ENCODE measurements at places on chromosomes 12 and 14.

DNA sequence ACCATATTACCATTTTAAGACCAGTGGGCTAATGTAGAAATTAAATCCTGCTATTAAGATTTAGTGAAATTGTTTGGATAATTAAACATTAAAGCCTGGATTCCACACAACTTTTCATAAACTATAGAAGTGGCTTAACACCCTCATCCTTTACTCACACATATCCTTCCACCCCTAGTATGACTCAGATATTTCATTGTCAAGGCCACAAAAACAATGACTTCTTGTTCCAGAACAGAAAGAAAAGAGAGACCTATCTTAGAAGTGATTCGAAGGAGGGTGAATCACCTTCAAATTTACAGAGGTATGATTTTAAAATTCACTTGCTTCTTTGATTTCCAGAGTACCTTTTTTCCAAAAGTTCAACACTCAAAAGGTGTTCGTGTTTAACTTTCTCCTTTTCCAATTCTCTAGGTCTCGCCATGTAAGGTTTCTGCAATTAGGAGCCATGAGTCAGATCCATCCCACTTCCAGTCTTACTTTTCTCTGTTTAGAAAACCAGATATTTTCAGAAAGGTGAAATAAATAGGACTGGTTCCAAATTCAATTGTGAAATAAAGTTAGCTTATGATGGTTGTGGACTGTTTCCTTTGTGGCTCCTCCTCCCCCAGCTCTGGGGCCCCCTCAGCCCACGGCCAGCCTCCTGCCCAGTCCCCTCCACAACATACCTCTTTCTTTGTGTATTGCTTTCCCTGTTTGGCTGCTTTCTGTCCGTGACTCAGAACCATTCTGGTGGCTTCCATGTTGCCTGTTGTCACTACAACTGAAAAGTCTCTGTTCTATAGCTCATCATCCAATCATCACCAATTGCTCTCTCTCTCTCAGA, 24.6 kb upstream of the MGP start:
- DNase-seq, result no peak

DNA sequence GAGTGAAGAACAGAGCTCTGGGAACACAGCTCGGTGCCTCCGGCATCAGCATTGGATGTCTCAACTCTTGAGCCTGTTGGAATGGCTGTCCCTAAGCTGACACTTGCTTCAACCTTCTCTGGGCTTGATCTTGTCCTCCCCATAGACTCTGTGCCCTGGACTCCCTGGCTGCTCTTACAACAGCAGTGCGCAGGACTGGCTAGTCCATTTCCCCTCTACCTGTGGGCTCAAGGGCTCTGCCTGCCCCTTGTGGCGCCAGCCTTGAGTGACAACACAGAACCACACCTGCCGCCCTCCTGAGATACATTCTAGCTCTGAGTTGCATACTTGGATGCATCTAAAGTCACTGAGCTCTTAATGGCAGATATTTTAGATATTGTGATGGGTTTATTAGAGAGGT, 6.2 kb downstream of the CRADD start:
- no peak for DNase-seq

DNA sequence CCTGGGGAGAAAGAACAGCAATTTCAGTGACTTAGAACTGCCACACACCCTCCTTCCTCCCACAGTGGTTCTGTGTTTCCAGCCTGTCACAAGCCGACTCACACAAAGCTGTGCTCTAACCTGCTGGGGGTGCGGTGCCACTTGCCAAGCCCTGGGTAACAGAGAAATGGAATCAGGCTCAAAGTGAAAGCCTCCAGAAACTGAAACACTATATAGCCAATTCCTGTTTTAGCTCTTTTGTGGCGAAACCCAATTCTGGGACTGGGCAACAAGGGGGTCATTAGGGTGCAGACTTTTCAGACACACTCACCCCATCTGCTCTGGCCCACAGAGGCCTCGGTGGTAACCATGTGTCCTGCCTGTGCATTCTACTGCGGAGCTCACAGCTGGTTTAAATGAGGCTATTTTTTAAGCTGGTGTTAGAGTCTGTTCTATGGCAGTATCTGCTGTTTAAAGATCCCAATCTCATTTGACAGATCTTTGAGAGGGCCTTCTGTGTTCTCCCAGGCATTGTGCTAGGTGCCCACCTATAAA, 15.2 kb upstream of the ACTR6 start:
- DNase-seq, result no peak

DNA sequence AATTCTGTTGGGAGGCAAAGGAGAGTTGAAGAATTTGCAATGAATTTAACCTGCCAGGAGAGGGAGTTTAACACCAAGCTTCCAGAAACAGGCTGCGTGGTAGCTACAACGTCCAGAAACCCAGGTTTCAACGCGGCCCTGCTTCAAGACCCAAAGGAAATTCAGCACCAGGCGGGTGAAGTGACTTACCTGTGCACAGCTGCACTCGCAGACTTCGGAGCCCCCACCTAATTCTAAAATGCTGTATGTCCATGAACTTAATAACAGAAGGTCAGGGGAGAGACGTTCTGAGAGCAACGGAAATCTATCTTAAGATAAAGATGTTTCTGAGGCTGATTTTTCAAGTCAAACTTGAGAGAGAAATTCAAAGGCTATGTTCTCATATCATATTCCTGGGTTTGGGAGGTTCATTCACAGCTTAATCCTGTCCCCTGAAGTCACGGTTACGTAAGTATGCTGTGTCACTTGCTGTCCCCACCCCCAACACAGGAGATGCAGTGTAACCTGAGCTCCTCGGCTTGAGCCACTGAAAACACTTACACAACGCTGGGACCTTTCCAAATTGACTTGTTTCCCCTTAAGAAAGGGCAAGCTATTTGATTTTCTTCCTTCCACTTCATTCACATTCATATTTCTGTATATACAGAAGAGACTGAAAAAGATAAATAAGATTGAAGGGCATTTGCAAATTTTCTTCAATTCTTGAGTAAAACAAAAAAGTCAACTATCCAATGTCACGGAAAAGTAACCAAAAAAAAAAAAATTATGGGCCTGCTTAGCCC, 22.7 kb downstream of the CLIP1 start:
- no peak for DNase-seq

- no peak for DNase-seq
These were observed 1.9 kb downstream of the REM2 start for GRCh38 chr14:22884738-22885523.

DNA sequence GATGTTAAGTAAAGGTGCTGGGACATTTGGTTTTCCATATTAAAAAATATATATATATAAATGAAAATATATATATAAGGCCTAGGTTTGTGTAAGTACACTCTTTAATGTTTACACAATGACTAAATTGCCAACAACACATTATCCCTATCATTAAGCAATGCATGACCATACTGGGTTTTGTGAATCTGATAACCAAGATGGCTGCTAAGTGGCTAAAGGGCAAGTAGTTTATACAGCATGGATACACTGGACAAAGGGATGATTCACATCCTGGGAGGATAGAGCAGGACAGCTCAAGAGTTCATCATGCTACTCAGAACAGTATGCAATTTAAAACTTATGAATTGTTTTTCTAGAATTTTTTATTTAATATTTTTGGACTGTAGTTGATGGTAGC, 89.3 kb downstream of the FIGNL2 start:
- no peak for DNase-seq

DNA sequence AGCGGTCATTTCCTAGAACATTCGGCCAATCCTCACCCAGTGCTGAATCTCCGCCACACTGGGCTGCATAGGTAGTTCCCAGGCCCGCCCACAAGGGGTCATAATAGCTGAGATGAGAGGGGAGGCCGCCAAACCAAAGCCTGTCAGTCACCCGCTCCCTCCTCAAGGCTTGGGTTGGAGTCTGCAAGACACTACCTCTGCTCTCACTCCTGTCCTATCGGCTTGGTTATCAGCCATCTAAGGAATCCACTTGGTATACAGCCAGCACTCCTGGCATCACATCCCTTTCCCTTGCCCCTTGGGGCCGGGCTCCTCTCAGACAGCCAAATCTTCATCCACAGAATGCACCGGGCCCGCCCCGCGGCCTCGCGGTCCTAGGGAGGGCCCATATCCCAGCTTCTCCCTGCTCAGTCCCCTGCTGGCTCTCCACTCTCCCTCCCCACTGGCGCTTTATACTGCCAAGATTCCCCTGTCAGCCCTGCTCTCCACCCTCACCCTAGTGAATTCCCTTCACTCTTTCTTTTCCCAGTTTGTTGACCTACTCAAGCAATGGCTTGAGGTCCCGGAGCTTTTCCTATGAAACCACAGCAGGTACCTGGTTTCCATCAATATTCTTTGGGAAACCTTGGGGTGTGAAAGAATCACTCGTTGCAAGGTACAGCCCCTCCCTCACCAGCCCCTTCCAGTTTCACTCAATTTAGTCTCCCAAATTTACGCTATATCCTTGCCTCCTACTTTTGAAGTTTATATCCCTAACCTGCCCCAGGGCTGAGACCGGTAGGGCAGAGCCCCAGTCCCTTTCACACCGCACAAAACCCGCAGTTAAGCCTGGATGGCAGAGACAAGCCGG, 1.4 kb downstream of the IFFO1 start:
- peak; percentile 28 for DNase-seq

- peak; percentile 21 for DNase-seq
These were observed 713 bp downstream of the FRMD6 start for GRCh38 chr14:51652168-51653078.

DNA sequence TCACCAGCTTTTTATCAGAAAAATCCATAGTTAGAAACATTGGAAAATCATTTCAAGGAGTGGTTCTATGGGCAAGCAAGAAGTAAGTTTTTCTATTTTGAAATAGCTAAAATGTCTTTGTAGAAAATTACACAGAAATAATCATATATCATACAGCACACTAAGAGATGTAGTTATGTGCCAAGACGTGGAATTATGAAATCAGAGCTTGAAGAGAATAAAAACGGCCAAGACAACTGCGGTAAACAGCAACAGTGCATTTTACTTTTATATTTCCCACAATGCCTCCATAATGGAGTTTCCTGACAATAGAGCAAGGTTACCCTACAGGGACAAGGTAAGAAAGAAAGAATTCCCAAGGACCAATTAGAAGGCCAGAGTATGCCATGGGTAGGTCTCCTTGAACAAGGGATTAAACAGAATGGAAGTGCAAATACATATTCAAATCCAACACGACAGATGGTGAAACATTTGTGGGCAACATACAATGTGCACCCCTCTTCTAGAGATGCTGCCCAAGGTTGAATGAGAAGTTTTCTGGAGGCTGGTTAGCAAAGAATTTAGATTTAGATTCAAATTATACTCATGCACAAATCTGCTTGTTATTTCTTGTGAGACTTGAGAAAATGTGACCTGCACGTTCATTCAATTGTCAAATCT, 76.1 kb upstream of the BTG1 start:
- DNase-seq, result no peak

- no peak for DNase-seq
These were observed 1095.2 kb downstream of the FSCB start for GRCh38 chr14:43411841-43412240.

DNA sequence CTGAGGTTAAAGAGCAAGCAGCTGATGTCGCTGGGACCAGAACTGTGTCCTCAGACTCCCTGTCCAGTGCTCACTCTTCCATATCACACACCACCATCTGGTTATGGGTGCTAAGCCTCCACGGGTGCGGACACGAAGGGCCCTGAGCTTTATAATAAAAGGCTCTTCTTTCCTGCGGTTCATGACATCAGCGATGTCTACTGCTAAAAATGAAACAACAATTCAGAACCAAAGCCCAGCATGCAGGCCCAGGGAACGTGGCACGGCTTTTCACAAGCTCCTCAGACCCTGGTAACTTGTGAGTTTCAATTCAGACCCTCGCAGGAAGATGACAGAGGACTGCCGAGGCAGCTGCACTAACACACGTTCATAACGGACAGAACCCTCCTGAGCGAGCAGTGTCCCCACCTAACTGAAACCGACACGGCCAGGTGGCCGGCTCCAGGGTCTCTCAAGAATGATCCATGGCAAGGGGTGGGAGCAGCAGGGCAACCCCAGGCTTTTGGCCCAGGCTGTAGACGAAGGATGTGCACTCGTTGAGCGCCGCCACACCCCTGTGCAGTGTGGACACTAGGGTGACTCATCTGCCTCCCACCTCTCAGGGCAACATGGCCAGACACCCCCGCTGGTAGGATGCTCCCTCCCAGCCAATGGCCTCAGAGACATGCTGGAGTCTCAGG, 180.3 kb downstream of the CALM1 start:
- DNase-seq, result no peak

GRCh38 chr14:69994002-69994401, 114.8 kb downstream of the SMOC1 start:
- no peak for DNase-seq

GRCh38 chr14:99213527-99213971, 58.4 kb downstream of the BCL11B start:
- no peak for DNase-seq

- no peak for DNase-seq
These were observed 19.4 kb upstream of the A2M start for GRCh38 chr12:9134981-9135628.

GRCh38 chr12:50351120-50352043, 45.0 kb downstream of the FAM186A start:
- no peak for DNase-seq

DNA sequence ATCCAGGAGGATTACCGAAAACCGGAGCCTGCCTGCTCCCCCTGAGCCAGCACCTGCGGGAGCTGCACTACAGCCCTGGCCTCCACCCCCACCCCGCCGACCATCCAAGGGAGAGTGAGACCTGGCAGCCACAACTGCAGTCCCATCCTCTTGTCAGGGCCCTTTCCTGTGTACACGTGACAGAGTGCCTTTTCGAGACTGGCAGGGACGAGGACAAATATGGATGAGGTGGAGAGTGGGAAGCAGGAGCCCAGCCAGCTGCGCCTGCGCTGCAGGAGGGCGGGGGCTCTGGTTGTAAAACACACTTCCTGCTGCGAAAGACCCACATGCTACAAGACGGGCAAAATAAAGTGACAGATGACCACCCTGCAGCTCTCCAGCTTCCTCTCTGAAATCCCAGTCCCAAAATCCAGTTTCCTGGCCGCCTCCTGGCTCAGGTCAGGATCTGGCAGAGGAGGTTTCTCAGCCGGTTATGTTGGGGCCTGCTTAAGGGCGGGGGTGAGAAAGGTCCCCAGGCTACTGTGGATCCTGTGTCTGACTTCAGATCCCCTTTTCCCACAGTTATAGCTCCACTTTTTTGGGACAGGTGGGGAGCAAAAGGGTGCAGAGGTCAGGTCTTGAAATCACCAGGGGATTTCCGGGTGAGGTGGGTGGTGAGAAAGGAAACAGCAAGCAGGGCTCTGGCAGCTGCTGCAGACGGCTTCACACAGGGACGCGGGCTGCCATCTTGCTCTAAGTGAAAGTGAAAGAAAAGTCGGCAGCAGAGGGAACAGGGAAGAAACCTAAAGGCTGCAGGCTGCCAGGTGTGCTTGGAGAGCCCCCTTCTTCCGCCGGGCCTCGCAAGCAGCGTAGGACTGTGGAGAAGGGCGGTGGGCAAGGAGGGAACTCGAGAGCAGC, at the start of gene TAPBPL:
Gene TAPBPL (plus strand): TSS at position 695 of the 897 bp plus-strand sequence. CDS start 207 bp downstream, outside the sequence.
- DNase-seq, result peak; percentile 89

- DNase-seq, result no peak
These were observed 453.8 kb downstream of the TMEM121 start for GRCh38 chr14:105980224-105980623.

Data from NCI-H1092 (cell line).